ENCODE measurements at places on chromosomes 6 and 20.

DNA sequence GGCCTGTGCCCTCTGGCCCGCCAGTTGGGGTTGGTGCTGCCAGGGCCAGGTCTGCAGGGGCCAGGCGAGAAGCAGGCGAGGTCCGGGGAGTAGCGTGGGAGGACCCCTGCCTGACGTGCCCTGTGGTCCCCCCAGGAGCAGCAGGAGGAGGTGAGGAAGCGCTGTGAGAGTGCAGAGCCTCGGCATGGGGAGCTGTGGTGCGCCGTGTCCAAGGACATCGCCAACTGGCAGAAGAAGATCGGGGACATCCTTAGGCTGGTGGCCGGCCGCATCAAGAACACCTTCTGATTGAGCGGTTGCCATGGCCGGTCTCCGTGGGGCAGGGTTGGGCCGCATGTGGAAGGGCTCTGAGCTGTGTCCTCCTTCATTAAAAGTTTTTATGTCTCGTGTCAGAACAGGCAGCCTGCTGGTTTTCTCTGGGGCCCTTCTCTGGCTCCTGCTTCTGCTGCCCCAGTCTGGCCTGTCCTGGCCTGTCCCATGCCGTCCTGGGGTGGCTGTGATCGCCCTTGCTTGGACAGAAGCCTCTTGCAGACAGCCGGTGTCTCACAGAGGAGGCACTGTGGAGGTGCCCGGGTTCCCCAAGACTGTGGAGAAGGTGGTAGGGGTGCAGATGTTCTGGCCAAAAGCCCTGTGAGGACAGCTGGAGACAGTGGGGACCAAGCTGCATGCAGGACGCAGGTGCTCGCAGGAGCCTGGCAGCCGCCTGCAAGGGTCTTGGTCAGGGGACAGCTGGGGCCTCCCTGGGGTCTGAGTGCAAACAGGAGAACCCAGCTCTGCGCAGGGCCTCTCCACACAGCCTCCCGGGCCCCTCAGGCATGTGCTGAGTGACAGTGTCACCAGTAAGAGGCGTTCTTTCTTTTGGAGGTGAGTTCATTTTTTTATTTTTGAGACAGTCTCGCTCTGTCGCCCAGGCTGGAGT lies 3.0 kb upstream of the C20orf204 start:
- DNase-seq, result no peak

- no peak for DNase-seq
Measured at GRCh38 chr6:39090036-39090435, 24.9 kb downstream of the SAYSD1 start.

GRCh38 chr20:62543470-62544302 lies 67.9 kb upstream of the GATA5 start:
- no peak for DNase-seq

DNA sequence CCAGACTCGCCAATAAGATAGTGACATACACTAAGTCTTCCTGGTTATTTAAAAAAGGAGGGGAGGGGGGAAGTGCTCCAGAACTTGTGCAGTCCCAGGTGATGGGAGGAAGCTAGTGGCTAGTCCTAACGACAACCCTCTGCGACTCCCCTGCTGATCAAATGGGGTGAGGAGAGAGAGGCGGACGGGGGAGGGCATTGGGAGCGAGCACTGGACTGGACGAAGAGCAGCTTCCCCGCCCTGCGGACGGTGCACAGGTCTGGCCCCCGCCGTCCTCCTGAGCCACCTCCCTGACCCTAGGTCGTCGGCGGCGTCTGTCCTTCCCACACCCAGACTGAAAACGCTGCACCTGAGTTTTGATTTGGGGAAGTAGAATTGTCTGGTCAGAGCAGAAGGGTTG lies 2.2 kb upstream of the OLIG3 start:
- no peak for DNase-seq

DNA sequence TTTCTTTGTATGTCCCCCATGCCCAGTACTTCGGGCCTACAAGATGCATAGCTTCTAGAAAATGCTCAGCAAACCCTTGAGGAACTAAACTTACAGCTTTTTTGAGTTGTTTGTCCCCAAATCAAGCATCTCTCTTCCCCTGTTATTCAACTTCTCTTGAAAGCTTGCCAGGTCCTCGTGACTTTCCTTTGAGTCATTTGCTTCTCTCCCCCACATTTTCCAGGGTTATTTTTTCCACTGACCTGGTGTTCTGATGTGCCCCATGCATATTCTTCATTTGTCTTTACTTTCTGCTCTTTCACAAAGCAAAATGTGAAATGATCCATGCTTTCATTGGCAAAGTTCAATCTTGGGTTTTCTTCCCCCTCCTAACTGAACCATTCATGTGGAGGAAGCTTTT lies 204.8 kb downstream of the TFAP2A start:
- DNase-seq, result no peak

GRCh38 chr6:119647309-119647708 lies 297.7 kb upstream of the MAN1A1 start:
- no peak for DNase-seq

DNA sequence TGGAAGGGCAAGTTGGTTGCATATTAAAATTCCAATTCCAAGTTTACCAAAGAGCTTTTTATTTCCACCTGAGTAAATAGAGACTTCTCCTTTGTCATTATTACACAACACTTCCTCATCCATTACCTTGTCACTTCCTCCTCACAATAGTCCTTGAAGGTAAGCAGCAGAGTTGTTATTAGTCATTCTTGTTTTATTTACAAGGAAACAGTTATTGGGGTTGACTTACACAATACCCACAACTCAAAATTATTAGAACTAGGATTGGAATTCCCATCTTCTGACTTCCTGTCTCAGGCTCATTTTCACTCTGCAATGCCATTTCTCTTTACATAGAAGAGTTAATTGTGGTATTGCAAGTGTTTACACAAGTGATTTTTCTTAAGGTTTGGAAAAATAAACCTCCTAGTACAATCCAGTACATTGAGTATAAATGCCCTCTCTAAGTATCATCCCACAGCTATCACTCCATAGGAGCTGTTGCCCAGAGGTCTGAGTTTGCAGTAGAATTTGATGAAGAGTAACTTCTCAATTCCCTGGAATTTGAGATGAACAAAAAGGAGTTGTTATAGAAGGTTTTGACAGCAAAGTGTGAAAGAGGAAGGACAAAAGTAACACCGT lies 28.9 kb upstream of the MTRF1L start:
- no peak for DNase-seq

GRCh38 chr20:20761301-20761700 lies 48.9 kb upstream of the RALGAPA2 start:
- DNase-seq, result no peak

DNA sequence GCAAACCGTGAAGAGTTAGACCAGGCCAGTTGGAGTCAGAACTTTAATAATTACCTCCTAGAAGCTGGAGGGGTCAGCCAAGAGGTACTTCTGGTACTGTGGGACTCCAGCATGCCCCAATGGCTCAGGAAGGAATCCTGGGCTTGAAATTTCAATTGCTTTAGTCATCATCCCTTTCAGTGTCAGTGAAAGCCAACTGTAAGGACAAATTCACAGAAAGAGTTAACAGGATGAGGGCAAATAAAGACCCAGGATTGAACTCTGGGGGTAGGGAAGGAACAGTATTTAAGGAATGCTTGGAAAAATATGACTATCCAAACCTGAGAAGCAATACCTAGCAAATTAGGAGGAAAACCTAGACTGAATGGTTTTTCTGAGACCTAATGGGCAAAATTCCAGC lies 735.1 kb upstream of the MARCKS start:
- no peak for DNase-seq

DNA sequence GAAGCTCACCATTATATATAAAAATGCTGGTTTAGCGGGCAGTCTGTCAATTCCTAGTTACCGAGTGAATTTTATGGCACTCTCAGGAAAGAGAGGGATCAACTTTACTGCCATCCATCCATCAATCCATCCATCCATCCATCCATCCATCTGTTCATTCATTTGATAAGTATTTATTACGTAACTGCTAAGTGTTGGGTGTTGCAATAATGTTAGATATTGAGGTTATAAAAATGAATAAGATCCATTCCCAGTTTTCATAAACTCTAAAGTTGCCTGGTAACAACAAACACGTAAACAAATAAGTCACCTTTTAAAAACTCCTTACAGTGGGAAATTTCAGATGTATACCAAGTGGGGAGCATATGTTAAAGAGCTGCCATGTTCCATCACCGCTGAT lies 36.8 kb downstream of the SASH1 start:
- DNase-seq, result no peak

GRCh38 chr6:25312034-25312620 lies 33.0 kb downstream of the CARMIL1 start:
- DNase-seq, result no peak

DNA sequence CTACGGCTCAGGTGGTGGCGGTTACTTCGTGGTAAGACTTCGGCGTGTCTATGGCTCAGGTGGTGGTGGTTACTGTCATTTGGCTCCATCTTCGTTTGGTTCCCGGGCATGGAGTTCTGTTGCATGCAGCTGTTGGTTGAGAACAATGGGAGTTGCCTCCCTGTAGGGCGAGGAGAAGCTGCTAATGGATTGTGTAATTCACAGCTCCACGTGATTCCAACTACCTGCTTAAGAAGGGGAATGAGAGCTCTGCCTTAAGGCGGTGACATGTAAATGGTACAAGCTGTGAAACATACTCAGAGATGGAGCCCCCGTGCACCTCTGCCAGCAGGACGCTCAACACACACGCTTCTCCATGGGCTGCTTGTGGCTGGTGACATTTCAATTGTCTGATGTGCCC lies 12.4 kb upstream of the DACT2 start:
- no peak for DNase-seq
